ENCODE measurements at places on chromosomes 12 and 14.

GRCh38 chr12:49051373-49051764 is 9.2 kb downstream of the KMT2D start:
- peaks cover 85% of the 10 kb centered on the region for H3K36me3 ChIP-seq
- no peak for DNase-seq
- H3K27ac ChIP-seq = no peak overlapping the region
- no peaks in the 10 kb centered on the region for H3K27me3 ChIP-seq
- H3K4me1 ChIP-seq = peaks cover 26% of the 10 kb centered on the region

DNA sequence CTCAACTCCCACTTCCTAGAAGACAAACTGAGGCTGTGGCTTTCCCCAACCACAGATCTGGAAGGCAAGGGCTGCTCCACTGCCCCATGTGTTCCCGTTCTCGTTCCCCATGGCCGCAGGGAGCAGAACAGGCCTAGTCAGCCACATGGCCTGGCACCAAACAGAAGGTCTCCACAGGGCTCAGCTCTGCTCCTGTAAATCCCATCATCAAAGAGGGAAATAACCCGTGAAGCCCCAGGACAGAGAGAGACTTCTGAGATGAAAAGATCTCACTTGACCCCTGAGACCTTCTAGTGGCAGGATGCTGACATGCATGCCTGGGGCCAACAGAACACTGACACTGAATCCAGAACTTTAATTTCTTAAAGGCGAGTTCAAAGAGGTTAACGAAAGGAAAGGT is 68.9 kb downstream of the BCL11B start:
- no peak overlapping the region for H3K4me3 ChIP-seq
- H3K27ac ChIP-seq = no peak overlapping the region
- peaks cover 5% of the 10 kb centered on the region for H3K4me1 ChIP-seq
- no peaks in the 10 kb centered on the region for H3K36me3 ChIP-seq

DNA sequence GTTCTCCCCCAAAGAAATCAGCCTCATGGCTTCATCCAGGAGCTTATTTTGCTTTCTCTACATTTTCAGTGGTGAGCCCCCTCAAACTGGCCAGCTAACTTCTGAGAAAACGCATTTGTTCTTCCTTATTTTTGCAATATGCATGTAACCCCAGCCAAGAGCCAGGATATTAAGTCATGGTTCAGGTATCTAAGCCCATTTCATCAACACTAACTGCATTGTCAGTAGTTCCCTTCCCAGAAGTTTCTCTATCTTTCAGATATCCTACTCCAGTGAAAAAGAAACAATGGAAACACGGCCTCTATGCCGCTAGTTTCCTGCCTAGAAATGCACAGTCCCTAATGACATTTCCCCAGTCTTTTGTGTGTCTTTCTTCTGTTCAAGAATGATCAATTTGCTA is 102.8 kb upstream of the RASSF8 start:
- no peak for DNase-seq
- H3K27me3 ChIP-seq = no peaks in the 10 kb centered on the region
- no peak overlapping the region for H3K27ac ChIP-seq
- no peak overlapping the region for H3K4me3 ChIP-seq

DNA sequence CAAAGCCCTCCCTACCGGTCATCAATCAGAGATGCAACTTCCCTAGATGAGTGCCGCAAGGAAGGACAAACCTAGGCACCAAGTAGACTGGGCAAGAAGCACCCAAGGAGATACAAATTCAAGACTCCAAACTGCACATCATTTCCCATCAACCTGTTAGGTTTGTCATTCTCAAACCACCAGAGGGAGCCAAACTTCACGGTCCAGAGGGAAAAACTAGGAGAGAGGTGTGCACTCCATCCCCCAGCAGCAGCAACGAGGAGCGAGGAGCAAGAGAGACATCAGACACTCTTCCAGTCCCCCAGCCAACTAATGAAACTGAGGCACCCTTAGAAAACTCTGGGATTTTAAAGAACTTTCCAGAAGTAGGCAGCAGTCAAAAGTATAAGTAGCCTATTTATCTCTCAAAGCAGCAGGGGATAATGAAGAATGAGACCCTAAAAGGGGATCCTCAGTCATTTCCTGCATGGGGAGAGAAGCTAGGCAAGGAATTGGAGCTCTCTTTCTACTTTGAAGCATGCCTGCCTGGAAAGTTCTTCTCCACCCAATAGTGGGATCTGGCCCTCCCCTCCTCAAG is 37.0 kb upstream of the NT5DC3 start:
- no peaks in the 10 kb centered on the region for H3K36me3 ChIP-seq
- no peaks in the 10 kb centered on the region for H3K27me3 ChIP-seq
- no peaks in the 10 kb centered on the region for H3K4me1 ChIP-seq
- DNase-seq = no peak
- H3K27ac ChIP-seq = no peak overlapping the region

DNA sequence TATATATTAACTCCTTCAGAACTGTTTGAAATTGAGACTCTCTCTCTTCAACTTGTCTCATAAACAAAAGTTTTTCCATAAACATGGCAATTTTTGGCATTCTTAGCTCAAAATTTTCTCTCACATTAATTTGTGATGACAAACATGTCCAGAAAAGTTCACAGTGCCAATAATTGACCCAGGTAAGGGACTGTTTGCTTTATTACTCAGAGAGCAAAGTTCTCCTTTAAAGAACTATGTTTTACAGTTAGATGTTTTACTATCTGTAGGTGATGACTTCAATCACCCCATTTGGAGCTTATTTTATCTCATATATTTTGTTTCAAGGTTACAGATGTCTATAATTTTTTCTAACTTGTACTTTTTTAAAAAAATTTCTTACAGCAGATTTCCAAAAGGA is 855.6 kb downstream of the SLC16A7 start:
- H3K4me3 ChIP-seq = no peak overlapping the region
- no peaks in the 10 kb centered on the region for H3K4me1 ChIP-seq
- no peak for DNase-seq

All from suprapubic skin (tissue), 4 donors.